ENCODE measurements at places on chromosomes 12 and 14.
A peak's percentile ranks its signal among the peaks of the same experiment; 100 is the strongest.

DNA sequence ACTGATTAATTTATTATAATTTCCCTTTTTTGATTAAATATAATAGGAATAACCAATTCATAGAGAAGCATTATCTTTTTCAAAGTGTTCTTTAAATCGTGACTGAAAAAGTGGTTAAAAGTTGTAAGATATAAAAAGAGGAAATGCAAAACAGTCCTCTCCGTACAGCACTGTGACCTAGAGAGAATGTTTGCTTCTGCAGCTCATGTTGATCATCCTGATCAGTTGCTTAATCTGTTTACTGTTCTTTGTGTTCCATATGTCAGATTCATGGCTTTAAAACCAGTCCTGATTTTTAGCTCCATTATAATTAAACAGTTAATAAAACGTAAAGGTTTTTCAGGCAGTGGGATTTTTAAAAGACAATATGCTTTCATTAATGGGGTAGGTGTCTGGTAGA, 4.7 kb downstream of the TTC8 start:
- DNase-seq, result peak; percentile 41

DNA sequence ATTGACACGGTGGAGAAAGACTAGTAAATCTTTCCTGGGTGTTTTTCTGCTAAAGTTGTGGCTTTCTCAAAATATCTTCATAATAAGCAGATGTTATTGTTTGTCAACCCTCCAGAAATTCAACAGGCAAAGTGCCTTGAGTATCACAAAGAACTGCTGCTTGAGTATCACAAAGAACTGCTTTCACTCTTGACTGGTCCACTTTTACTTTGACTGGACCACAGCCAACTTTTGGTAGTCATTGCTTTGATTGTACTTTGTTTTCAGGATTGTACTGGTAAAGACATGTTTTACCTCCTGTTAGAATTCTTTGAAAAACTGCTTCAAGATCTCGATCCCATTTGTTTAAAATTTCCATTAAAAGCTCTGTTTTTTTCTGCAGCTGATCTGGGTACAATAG, 62.6 kb downstream of the PDZRN4 start:
- peak; percentile 25 for DNase-seq

DNA sequence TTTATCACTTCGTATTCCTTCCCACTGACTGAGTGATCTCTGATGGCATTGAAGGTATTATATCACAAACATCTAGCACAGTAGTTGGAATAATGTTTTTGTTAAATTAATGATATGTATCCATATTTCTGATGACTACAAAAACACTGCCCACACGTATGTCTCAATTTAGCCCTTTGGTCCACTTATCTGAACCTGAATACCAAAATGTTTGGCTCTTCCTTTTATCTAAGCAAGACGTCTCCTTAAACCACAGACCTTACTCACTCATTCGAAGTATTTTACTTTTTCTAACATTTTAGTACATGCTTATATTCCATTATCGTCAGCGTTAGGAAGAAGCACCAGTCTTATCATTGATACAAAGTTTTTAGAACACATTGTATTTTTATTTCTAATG, 126.4 kb downstream of the PIK3C2G start:
- no peak for DNase-seq

DNA sequence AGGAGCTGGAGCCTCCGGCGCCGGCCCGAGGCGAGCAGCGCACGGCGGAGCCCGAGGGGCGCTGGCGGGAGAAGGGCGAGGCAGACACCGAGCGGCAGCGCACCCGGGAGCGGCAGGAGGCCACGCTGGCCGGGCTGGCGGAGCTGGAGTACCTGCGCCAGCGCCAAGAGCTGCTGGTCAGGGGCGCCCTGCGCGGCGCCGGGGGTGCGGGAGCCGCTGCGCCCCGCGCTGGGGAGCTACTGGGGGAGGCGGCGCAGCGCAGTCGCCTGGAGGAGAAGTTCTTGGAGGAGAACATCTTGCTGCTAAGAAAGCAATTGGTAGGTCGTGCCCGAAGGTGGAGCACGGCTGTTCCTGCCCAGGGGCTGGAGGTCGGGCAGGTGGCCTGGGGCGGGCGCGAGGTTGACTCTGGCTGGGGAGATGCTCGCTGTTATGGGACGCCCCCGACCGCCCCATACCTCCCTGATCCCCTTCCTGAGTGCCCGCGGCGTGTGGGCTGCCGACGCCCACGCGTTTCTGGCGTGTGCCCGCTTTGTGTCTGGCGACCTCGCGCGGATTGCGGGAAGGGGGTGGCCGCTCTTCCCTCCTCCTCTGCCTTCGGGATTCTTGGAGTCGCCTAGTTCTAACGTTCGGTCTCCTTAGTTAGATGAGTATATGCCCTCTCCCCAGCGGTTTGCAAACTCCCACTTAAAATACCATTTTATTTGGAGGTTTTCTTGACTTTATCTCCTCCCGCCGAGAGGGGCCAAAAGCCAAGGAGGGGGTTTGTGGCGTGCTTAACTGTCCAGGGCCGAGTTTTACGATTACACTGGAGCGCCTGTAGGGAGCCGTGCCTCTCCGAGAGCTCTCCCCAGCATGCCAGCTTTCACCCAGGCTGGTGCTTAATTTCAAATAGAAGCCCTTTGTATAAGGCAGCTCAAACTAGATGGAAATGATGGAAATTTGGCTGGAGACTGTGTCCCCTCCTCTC, 752 bp downstream of the DACT1 start:
- peak; percentile 10 for DNase-seq

- DNase-seq, result peak; percentile 89
Observed at GRCh38 chr12:27554421-27555186, 30.6 kb downstream of the PPFIBP1 start.

- DNase-seq, result no peak
Observed at GRCh38 chr14:32494609-32495434, 165.7 kb downstream of the AKAP6 start.

DNA sequence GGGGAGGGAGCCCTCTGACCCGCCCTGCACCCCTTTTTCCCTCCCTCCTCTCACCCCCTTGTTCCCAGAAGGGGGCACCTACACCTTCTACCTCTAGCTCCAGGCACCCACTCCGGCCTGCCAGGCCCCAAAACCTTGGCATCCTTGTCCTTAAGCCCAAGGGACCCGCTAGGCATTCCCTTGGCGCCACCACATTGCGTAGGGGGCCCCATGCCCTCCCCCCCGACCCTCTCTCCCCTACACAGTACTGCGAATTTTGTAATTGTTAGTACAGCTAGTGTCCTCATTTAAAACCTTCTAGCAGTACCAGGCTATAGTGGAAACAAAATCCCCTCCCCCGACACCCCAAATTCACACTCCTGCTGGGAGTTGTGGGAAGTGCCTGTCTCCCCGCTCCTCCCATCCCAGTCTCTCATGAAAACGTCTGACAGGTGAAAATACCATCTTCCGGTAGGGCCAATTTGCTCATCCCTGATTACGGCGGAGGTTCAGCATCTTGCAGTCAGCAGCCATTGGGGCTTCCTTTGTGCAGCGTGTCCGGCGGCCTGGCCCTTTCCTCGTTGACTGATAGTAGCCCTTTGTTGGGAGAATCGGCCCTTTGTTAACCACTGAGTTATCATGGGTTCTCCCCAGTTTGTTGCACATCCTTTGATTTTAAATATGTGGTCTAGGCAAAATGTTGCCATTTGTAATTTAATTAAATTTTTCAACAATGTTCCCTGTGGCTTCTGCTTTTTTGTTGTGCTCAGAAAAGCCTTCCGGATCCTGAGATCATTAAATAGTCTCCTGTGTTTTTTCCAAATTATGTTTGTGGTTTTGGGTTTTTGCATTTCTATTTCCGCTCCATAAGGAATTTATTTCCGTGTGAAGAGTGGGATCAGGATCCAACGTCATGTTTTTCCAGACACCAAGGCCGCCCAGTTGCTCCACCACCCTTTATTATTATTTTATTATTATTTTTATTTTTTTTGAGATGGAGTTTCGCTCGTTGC, 7.9 kb upstream of the CEP170B start:
- DNase-seq, result no peak

DNA sequence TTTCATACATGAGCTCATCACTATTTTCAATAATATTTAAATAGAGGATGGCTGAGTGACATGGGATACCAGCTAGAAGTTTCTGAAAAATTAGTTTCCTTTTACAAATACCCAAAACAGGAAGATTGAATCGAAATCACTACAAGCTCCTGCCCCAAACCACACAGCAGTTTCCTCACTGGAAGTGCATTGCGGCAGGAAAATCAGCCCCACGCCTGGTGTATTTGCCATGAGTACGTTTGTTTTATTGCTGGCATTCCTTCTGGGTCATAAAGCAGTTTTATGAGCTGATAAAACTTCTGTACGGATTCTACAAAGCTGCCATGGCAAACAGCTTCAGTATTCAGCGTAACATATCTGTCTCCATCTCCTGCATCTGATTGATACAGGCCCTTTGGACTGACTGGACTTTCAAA, 23.7 kb downstream of the CDC42BPB start:
- no peak for DNase-seq

DNA sequence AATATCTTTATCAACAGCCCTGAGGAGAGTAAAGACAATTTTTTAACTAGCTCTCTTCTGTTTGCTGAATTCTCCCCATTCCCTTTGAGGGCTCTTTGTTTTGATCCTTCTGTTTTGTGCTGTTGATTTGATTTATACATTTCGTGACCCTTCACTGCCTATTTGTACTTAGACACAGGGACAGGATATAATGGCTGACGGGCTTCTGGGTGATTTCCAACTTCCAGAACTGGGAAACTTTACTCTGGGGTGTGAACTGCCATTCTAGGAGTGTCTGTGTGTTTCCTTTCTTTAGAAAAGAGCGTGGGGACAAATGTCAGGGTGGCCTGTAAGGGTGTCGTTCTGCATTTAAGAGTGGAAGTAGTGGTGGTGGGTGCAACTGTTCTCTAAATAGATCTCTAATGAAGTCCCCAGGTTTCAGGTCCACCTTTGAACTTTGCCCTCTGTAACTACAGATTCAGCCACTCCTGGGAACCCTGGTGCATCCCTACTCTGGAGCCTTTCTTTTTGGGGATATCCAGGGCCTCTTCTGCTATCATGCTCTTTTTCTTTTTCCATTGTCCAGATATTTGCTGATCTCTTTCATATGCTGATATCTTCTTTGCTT, 22.3 kb upstream of the SSPN start:
- DNase-seq, result no peak

DNA sequence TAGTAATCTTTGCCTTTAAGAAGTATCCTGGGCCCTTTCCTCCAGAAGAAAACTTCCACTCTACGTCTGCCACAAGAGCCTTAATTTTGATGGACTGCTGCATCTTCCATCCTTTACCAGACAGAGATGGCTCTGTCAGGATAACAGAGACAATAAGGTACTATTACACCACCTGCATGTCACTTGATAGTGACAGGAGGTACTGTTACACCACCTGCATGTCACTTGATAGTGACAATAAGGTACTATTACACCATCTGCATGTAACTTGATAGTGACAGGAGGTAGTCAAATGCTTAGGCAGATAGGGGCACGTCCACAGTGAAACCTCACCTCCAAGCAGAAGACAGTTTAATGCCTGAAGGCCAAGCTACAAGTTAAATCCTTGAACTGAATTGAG, 13.9 kb downstream of the OR6C74 start:
- DNase-seq, result no peak

DNA sequence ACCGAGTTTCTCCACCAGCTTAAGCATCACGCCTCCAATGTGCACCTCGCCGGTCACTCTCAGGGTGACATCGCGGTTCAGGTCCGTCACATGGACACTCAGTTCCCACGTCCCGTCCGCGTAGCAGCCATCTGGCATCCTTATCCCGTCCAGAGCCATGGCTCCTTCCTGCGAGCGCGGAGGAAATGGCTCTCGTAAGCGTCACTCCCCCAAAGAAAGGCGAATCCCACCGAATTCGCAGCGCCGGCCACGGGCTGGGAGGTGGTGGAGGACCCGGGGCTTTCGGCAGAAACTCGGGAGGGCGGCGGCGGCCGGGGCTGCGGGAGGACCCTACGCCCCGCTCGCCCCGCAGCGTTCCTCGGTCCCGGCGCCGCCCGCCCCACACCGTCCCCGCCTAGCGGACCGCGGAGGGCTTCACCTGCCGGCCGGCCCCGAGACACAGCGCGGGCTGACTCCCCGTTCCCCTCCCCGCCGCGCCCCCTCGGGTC, 396 bp downstream of the FERMT2 start:
- DNase-seq, result peak; percentile 44

All from fibroblast of mammary gland (primary cell).